ENCODE measurements at places on chromosomes 5 and 9.

GRCh38 chr9:13847270-13847669, 466.7 kb downstream of the NFIB start:
- DNase-seq: no peak

DNA sequence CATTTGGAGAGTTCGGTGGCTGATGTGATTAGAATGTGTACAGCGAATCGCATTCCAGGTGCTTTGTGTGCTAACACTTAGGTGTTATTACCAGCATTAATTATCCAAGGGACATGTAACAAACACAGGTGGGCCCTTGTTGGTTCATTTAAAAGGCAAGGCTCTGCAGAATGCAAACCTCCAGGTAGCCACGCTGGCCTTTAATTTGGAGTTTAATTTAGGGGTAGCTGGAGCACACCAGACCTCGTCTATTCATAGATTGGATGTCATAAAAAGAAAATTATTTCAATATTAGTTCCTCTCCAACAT, 191.1 kb downstream of the MAT2B start:
- DNase-seq: no peak

DNA sequence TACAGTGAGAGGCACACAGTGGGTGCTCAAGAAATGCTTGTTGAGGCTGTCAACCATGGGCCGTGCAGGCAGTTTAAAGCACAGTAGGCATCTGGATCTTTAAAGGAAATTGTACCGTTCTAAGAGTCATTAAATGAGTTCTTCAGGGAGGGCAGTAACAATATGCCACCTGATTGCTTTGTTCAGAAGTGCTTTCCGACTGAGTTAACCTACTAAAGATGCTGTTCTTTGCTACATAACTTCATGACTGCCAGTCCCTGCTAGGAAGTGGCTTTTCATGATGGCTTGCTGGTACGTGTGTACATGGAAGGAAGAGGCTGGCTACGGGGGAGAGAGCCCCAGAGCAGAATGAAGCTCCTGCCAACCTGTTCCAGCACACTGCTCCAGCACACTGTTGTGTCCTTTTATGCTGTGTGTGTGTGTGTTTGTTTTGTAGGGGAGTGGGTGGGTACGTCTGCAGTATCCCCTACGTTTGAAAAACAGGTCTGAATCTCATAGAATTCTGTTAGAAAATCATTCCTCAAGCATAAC, 41.9 kb upstream of the PPP2R2B start:
- no peak for DNase-seq

GRCh38 chr9:129726322-129727160, 26.3 kb downstream of the PTGES start:
- peak; percentile 35 for DNase-seq

- DNase-seq: no peak
Measured at GRCh38 chr5:142087920-142088679, 20.5 kb upstream of the NDFIP1 start.

DNA sequence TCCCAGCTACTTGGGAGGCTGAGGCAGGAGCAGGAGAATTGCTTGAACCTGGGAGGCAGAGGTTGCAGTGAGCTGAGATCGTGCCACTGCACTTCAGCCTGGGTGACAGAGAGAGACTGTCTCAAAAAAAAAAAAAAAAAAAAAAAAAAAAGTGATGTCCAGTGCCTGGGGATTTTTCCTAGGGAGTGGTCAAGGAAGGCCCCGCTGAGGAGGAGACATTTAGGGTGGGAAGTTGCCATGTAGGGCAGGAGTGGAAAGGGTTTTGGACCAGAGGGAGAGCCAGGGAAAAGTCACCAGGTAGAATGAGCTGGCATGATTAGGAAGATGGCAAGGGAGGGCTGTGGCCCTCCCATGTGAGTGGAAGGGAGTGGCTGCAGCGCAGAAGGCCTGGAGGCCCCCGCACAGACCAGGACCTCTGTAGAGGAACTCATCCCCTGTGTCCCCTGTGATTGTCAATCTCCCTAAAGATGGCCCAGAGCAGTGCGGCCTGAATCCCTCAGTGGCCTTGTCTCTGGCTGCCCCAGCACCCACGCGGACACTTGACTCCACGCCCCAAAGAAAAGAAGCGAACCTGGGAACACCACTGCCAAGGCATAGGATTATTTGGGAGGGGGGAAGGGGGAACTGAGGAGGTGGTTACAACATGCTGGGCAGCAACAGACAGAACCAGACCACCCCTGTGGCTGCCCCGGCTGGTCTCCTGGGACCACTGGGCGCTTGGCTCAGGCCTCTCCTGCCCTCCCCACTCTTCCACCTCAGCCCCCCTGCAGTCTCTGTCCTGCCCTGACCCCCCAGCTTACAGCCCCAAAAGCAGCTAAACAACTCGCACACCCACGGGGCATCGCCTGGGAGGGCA, 2.6 kb upstream of the SQSTM1 start:
- DNase-seq: no peak

DNA sequence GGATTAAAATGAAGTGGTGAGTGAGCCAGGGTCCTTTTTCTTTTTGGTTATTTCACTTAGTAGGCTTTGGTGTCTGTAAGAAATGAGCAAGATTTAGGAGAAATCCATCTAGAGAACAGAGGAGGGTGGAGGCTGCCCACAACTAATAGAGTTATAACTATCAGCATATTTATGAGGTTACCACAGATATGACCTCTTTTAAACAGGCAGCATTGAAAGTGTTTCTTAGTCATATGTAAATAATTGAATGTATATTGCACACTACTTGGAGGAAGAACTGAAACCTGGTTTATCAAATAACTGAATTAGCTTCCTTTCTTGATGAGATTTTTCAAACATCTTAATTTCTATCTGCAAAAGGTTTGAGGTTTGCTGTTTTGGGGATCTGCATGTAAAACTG, 483.1 kb upstream of the PIK3R1 start:
- DNase-seq: no peak

- no peak for DNase-seq
Measured at GRCh38 chr9:116383133-116383532, 229.5 kb downstream of the PAPPA start.

DNA sequence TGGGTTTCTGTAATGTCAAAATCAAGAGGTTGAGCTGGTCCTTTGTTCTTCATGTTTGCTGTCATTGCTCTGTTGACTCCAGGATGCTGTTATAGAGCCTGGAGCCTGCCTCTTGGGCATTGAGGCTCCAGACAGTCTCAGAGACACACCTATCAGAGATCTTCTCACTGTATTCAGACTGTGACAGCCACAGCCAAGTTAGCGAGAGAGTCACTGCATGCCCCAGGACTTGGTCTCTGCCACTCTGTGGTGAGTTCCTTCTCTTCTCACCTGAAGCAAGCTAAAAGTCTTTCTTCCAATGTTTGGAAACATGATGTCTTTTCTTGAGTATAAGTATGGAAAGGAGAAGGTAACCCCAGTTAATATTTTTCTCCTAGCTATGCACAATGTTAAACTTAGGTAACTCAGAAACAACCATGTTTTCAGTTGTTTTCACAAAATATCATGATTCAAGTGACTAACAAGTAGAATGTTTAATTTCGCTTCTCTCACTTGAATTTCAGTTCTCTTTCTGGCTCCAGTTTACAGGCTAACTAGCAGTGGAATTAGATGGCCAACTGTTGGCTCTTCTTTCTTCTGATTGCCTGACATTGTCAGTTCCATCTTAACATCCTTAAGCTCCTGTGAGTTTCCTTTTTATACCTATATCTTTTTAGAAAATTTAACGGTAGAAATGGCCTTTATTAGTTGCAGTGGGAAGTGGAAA, 20.6 kb upstream of the ZFYVE16 start:
- DNase-seq: no peak

DNA sequence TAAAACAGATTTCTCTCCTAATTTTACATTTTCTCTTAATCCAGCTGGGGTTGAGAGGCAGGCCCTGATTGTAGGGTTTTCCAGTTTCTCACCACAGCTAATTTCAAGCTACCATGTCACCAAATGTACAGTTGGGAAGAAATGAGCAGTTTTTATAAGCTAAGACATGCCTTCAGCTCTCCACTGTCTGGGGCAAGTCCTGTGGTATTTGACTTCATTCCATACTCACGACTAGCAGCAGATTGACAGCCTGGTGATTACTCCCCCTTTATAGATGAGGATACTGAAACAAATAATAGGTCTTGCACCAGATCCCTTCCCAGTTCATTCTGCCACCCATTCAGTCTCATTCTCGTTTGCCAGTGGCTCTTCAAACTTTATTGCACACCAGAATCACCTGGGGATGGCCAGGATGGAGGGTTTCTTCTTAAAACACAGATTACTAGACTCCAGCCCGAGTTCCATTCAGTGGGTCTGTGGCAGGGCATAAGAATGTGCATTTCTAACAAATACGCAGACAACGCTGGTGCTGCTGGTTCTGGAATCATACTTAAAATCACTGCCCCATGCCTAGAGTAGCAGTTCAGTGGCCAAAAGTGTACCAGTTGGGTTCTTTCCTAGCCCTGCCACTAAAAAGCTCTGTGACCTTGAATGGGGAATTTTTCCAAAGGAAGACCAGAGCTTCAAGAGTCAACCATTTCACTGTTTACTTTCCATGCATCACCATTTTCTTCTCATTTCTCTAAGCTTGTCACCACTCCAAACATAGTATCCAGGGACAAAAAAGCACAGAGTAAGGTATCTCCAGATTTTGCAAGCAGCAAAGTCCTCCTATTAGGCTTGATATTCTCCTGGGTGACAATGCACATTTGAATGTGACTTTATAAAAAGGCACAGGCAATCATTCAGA, 64.3 kb downstream of the CSNK1A1 start:
- no peak for DNase-seq

DNA sequence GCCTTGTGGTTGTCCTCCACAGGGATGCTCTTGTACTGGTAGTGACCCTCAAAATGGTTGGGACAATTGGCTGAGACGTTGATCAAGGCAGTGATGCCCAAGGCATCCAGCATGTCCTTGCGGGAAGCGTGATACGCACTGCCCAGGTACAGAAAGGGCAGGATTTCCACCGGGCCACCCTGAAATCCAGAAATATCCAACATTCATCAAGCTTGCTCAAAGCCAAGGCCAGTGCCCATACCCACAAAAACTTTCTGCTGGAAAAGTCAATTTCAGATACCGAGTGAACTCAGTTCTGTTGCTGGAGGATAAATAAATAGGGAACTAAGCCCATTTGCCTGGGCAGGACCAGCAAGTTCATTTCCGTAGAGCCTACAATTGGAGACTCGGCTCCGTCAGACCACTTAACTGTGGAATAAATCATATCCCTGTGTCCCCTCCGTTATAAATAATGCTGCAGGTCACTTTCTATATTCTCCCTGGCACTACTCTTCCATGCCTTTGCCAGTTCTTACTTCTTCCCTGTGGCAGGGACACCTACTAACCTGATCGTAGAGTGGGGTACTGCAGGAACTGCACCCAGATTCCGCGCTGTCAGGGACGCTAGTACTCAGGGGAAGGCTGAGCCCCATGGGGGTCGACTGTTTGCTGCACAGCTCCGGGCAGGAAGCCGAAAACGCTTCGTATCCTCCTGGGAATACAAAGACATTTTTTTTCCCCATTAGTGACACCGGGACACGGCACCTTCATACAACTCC, 1.2 kb downstream of the DUSP1 start:
- DNase-seq: no peak

DNA sequence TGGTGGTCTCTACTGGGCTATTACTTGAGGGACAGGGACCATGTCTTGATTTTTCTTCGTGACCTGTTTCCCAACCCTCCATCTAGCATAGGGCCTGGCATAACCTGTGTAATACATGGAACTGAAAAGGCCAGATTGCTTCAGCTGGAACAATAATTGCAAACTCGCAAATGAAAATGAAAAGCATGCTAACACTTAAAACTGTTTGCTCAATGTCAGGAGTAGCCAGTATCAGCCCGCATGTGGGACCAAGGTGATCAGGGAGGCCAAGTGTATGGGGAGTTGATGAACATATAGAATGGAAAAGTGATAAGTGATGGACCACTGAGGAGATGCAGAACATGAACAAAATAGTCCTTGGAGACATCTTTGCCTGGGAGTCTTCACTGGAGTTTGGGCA, 25.2 kb downstream of the GLRX start:
- DNase-seq: no peak

- no peak for DNase-seq
Measured at GRCh38 chr9:116718111-116718510, 31.0 kb downstream of the TRIM32 start.

DNA sequence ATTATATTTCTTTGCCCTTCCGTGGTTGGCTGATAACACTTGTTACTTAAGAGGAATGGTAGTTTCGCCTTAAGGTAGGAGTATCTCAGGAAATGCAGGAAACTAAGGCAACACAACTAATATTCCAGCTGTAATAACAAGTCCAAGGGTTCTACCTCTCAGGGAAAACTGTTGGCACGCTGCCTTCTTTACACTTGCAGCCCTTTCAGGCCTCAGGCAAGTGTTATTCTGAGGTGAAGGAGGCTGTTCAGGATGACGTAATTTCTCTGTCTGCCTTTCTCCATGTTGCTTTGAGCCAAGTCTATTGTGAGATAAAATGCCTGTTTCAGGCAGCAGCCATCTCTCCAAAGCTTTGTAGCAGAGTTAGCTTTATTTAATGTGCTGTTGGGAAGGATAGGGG, 38.0 kb downstream of the VCAN start:
- DNase-seq: no peak

DNA sequence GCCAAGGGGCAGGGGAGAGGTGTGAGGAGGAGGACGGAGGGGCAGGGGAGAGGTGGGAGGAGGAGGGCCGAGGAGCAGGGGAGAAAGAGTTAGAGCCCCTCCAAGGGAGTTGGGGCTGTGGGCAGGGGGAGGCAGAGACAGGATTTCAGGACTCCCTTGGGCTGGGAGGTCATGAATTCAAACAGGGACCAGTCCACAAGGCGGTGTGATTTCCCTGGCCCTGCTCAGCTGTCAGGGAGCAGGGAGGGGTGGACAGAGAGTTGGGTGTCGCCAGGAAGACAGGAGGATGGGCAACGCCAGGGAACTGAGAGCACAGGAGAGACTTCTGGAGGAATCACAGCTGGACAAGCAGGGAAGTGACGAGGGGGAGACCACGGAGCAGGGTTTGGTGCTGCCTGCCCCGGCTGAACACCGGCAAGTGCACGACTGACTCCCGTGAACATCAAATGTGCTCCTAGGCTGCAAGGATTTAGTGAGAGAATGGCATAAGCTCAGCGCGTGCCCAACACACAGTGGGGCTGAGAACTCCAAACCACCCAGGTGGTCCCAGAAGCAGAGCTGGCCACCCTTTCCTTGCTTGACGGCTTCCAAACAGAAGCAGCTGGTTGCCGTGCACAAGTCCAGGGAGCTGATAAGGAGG, 17.8 kb upstream of the OLFM1 start:
- DNase-seq: no peak

- no peak for DNase-seq
Measured at GRCh38 chr9:1051584-1052275, 1.6 kb downstream of the DMRT2 start.

- no peak for DNase-seq
Measured at GRCh38 chr5:169467041-169467771, 116.4 kb upstream of the SPDL1 start.

Data from activated T-helper 1 cell treated with anti-CD3 and anti-CD28 coated beads, Interleukin-2, amount 50 U/mL, for 16 hours (primary cell).